ENCODE measurements at places on chromosomes 5 and 9. TPM values are rescaled to one million over a fixed set of nuclear protein-coding genes. Genes with fewer than 3 reads are reported as not detected.

- no peak for DNase-seq
These were observed 870.2 kb upstream of the C9orf72 start for GRCh38 chr9:28443461-28443860.

DNA sequence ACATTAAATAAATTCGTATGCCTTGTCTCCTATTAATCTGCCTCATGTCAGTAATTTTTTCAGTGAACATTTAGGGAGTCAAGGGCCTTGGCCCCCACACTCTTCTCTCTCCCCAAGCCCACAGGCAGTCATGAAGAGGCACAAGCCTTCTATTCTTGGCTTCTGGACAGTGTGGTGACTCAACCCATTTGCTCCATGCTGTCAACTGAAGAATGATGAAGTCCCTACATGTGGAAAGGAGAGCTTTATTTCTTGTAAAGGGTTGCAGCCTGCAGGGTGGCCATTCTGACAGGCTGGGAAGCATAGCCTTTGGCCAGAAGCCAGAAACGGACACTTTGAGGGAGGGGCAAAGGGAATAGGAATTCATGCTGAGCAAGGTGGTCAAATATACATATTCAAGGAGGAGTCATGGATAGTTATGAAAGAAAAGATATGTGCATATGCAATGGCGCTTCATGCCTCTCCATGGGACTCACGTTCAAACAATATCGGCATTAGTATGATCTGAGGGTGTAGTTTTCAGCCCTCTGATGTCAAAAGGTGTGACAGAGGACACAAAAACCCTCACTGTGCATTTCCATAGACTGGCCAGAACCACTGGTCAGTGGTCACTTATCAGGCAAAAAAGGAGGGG lies 31.3 kb downstream of the ANKRA2 start:
- DNase-seq = no peak

DNA sequence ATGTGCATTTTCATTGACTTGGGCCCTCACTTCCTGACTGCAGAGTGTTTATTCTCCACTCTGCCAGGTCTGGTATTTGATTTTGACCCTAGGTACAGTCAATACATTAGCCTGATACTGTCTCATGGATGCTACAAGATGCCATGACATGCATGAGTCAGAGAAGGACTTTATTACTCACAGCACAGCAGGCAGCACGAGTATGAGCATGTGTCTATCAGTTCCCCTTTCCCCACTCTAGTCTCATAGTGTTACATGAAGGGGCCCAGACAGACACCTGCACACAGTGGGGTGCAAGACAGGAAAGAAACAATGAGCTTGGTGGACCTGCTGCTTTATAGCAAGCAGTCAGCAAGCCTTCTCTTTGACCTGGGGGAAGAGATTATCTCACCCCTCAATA lies 19.6 kb downstream of the ITGA2 start:
- DNase-seq = no peak

GFI1B gene
- total RNA-seq = 0.07 TPM

SLC34A3 gene
- total RNA-seq = not detected

Data from cardiac muscle cell (in vitro differentiated cells and primary cell).